Non-pigmented ciliary epithelial cell (primary cell): ENCODE measurements at places on chromosomes 2 and 18.

- no peak for DNase-seq
These were observed 25.2 kb upstream of the OTOS start for GRCh38 chr2:240165661-240166060.

GRCh38 chr2:12737297-12737696 is 20.6 kb downstream of the TRIB2 start:
- DNase-seq, result no peak

- DNase-seq, result no peak
These were observed 264.7 kb downstream of the PTH2R start for GRCh38 chr2:208671284-208671683.

DNA sequence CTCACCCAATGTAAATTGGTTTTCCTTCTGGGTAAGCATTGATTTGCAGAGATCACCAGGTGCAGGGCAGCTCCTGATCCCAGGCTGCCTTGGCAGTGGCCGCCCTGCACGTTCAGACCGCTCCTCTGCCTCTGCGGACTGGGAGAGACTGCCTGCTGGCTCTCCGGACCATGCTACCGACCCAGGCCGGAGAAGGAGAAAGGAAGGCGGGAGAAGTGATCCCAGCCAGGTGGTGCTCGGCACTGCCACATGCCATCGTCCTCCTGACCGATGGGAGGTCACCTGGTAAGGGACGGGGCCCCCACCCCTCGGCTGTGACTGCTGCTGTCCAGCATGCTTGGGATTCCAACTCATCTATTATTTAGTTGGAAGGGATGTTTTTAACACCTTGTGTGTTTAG is 108.1 kb upstream of the POU3F3 start:
- DNase-seq, result no peak

DNA sequence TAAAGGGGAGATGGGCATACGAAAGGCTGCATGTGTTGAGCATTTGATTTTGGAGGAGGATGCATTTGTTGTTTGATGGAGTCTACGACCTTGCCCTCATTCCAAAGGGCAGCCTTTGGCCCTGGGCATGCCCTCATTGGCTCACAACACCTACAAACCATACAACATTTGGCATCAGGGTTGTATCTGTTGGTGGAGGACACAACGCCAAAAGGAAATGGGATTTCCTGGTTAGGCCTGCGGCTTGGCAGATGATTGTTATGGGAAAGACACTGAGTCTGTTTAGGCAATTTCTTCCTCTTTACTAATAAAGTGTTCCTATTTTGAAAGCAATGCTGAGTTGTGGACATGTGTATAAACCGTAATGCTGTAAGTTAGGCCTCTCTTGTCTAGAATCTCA is 246.9 kb downstream of the LDLRAD4 start:
- no peak for DNase-seq

DNA sequence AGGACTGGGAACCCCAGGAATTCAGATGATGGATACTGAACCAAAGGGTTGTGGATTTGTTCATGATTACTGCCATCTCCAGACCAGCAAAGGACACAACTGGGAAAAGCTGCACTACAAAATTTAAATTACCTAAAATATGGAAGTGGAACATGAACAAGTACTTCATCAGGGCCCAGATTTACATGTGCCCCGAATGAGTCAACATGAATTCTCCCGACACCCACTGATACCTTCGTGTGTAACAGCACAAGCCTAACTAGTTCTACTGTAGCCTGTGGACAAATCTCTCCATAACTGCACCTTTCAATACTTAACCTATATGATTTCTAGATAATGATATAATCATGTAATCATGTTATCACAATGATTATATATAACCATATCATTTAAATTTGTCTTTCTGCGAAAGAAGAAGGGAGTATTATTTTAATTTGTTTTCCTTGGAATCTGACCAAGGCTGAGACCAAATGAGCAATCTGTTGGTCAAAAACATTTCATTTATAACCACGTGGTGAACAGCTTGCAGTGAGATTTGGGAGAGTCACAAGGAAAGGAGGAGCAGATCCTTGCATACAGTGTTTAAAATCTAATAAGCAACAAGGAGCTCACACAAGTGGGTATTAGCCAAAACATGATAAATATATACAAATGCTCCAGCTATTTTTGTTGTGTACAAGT is 70.5 kb downstream of the CACNB4 start:
- no peak for DNase-seq

GRCh38 chr18:8685141-8685913 is 20.0 kb upstream of the MTCL1 start:
- DNase-seq, result no peak
